ENCODE measurements at places on chromosomes 5 and 9.

DNA sequence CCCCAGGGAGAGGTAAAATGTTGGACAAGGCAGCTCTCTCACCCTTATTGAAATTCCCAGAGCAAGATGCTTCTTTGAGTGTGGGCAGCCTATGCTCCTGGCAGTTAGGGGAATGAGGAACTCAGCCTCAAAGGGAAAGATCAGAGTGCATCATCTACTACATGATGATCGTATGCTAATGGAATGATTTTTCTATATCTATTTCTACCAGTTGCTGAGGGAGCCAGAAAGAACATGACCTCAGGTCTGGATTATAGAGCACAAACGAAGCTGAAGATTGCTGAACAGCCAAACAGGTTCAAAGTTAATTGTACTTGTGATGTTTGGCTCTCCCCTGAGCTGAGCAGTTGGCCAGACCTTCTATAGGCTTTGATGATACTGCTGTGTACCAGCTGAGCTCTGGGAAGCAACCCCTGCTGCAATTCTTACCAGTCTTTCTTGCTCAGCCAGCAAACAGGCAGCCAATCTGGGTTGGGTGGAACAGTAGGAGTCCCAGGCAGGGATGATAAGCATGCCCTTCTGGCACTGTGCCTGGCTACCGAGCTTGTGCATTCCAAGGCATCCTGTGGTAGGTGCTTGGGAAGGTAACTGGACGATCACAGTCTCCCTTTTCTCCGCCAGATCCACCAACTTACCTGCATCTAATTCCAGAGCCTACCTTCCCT lies 10.3 kb upstream of the FBXL7 start:
- DNase-seq: no peak

DNA sequence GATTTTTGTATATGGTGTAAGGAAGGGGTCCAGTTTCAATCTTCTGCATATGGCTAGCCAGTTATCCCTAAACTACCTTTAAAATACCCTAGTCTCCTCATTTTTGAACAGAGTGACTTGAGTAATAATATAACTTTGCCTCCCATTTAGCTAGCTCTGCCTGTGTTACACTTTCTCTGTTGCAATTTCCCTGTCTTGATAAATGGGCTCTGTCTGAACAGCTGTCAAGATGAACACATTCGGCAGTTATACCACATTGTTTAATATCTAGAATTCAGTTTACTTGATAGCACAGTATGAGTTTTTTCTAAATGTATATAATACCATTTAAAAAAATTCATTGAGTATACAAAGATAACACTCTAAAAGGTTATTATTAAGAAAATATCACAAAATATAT lies 562.9 kb upstream of the FTMT start:
- DNase-seq: no peak

DNA sequence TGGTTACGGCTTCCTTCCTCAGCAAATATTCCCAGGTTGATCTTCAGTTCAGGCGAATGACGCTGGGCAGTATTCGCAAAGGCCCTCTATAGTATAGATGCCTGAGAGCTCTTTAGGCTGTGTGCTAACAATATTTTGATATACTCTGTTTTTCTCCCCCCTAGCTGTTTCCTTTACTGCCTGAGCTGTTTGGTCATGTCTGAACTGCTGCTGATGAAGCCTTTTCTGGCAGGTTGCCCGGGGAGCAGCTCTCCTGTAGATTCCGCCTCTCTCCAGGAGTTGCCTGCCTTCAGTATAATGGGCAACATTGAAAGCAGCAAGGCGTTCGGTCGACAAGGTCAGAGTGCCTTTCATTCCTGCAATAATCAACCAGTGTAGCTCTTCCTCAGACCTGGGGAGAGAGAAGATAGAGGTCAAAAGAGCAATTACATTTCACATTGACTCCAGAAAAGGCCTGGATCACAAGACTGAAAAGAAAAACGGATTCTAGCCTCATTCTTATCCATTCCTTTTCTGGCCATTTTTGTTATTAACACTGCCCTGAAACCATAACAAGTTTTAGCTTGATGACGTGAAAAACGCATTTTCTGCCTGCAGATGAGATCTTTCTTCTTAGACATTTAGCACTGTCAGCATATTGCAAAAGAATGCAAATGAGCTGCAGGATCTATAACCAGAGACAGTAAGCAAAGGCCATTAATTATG lies 60.1 kb upstream of the ZNF608 start:
- no peak for DNase-seq

DNA sequence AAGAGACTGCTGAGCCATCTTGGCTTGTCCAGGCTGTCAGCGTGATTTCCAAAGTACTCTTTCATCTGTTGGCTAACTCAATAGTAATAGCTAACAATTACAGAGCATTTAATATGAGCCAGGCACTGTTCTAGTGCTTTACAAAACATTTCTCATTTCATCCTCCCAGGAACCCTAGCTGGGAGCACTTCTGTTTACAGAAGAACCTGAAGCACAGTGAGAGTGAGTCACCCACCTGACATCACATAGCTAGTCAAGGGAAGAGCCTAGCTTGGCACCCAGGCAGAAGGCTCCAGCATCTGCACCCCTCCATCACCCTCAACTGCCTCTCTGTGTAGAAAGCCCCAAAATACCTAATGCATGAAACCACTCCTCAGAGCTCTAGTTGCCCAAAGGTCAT lies 57.5 kb upstream of the IQGAP2 start:
- no peak for DNase-seq

DNA sequence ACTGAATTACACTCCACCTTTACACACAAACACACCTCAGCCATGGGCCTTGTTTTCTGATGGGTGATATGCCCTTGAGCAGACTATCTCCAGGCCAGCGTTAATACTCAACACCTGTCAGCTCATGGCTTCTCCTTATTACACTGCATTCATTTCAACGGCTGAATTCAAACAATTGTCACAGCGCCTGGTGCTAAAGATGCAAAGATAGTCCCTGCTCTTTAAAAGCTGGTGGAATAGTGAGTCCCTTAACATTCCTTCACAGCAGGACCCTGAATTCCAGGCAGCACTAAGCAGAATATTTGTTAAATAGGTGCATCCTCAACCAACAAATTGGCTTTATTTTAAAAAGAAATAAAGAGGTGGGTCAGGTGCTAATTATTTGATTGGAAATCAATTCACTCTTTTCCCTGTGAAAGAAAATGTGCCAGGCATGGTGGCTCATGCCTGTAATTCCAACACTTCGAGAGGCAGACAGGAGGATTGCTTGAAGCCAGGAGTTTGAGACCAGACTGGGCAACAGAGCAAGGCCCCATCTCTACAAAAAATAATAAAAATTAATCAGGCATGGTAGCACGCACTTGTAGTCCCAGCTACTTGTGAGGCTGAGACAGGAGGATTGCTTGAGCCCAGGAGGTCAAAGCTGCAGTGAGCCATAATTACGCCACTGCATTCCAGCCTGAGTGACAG lies 155.7 kb upstream of the EFNA5 start:
- no peak for DNase-seq

DNA sequence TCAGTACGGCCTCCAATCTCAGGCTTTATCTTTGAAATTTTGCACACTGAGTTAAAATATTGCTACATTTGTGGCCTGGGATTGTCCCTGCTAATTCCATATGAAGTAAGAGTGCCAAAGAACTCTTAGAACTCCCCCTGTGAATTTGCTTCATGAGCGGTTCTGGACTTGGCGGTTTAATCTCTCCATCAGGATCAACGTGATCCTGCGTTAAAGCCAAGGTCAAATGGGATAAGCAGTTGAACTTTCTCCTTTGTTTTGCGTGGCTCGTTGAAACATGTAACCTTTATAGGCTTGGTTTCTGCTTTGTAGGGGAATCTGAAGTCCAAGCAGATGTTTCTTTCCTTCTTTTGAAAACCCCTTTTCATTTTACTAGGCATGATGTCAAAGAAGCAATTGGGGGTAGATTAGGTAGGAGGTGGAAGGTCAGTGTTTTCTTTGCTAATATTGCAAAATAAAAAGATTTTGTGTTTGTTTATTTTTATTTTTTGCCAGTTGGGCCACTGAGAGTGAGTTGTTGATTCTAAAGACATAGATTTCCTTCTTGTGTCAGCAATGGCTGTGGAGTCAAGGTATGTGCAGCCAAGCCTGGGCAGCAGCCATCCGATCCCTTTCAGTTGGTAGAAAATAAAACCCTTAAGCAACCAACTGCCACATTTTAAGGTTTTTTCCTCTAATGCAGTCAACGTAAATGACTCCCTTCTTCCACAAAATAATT lies 390.8 kb downstream of the NNT start:
- DNase-seq: no peak

GRCh38 chr9:118990949-118991348 lies 378.3 kb downstream of the BRINP1 start:
- no peak for DNase-seq

- no peak for DNase-seq
Observed at GRCh38 chr5:105238561-105238960, 1676.0 kb upstream of the NUDT12 start.

GRCh38 chr5:137935694-137936093 lies 46.4 kb downstream of the PKD2L2 start:
- DNase-seq: no peak

DNA sequence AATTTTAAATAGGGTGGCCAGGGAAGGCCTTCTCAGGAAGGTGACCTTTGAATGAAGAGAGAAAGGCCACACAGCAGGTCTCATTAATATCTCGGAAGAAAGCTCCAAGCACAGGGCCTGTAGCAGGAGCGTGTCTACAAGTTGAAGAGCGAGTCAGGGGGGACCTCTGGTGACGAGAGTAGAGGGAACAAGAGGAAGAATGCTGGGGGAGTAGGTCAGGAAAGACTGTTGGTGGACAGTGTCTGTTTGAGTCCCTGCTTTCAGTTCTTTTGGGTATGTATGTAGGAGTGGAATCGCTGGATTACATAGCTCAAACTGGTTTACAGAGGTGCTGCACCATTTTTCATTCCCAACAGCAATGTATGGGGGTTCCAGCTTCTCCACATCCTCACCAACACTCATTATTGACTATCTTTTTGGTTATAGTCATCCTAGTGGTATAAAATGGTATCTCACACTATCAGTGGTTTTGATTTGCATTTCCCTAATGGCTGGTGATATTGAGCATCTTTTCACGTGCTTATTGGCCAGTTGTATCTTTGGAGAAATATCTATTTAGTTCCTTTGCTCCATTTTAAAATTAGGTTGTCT lies 55.8 kb downstream of the NUP214 start:
- DNase-seq: no peak

DNA sequence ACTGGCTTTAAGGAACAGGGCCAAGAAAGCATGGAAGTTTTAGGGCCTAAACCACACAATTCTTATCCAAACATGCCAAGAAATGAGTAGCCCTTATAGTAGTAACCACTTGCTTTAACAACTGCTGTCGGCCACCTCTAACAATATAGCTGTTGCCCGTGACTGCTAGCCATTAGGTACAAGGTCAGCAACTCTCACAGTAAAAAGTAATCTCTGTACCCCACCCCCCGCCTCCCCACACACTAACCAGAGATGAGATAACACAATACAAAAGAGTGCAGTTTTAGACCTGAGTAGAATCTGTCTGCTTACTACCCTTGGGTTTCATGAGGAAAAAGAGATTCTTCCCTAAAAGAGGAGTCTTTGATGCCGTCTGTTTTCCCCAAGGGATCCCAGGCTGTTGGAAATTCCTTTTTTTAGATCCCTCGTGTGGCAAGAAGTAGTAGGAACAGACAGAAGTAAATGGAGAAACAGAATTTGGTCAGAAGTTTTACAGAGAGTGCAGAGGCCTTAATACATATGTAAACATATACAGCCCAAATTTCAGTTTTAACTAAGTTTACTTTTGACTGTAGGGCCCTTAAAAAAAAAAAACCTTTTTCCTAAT lies 94.3 kb downstream of the WDR41 start:
- DNase-seq: no peak

Data from CD4-positive, alpha-beta T cell treated with Interleukin-21 for 1 hour (primary cell).